ENCODE measurements at places on chromosomes 2 and 18. TPM values are rescaled to one million over a fixed set of nuclear protein-coding genes. Genes with fewer than 3 reads are reported as not detected.

NYAP2 gene
- total RNA-seq = 0.19 TPM

IL37 gene
- total RNA-seq = not detected

OTOS gene
- total RNA-seq = not detected

ALPI gene
- total RNA-seq = not detected

CREG2 gene
- total RNA-seq = not detected

REG3A gene
- not detected for total RNA-seq

LOXHD1 gene
- total RNA-seq = 3.2 TPM
